ENCODE measurements at places on chromosomes 1 and 21. TPM values are rescaled to one million over a fixed set of nuclear protein-coding genes. Genes with fewer than 3 reads are reported as not detected.

- DNase-seq, result no peak
Observed at GRCh38 chr21:36479415-36480402, at the start of gene CLDN14. TSS of gene CLDN14 (minus strand) at chr21:36480122. CDS start at chr21:36461695, 18,427 bp downstream.

- no peak for DNase-seq
Observed at GRCh38 chr1:213641312-213641711, 346.5 kb upstream of the PROX1 start.

- peak; percentile 48 for DNase-seq
Observed at GRCh38 chr1:202807451-202807925, 733 bp downstream of the KDM5B start.

DNA sequence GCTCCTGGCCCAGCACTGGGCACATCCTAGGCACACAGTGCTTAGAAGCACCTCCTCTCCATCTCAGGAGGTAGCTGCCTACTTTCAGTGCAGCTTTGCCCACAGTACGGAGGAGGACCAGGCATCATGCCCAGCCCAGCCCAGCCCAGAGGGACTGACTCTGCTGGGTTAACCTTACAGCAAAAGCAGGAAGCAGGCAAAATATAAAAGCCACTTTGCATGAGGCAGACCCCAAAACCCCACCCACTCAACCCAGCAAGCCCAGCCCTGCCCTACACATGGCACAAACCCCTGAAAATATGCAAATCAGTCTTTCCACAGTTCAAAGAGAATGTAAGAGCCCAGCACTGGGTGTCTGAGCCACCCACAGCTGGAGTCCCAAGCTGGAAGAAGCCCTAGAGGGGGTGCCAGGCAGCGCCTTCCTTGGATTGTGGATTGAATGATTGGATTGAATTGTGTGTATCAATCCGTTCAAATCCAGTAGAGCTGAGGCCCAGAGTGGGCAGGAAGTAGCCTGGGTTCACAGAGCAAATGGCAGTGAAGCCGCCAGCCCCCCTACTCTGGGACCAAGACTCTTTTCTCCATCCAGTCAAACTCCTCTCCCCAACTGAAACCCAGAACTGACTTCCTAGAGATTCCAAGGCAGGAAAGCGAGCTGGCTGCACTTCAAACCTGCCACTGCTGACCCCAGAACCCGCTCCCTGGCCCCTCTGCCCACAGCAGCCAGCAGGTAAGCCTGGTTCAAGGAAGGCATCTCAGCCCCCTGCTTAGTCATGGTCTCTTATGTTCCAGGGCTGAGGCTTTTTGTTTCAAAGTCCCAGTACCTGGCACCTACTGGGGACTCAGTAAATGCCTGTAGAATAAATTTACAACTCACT lies 117.7 kb downstream of the LACTBL1 start:
- DNase-seq, result no peak

DNA sequence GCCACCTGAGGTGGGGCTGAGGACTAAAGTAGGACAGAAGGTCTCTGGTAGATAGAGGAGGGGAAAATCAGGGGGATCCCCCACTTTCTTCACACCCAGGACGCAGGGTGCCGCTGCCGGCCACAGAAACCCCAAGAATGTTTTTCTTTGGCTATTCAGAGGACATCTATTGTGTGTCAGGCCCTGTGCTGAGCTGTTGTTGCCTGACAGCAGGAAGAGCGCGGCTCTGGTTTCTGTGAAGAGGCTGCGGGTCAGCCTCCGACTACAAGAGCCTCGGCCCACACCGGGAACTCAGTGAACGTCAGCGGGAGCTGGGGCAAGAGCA lies 407 bp upstream of the PIGV start:
- no peak for DNase-seq

GRCh38 chr1:180119837-180120236 lies 34.8 kb upstream of the QSOX1 start:
- DNase-seq, result no peak

- DNase-seq, result no peak
Observed at GRCh38 chr1:172086137-172086536, 244.8 kb downstream of the DNM3 start.

GRCh38 chr1:91844862-91845528 lies 41.0 kb downstream of the TGFBR3 start:
- DNase-seq, result no peak

GRCh38 chr21:29064850-29065481 lies 8.5 kb downstream of the CCT8 start:
- no peak for DNase-seq

GRCh38 chr1:156124557-156125483 lies 10.3 kb downstream of the LMNA start:
- DNase-seq, result peak; percentile 74

DNA sequence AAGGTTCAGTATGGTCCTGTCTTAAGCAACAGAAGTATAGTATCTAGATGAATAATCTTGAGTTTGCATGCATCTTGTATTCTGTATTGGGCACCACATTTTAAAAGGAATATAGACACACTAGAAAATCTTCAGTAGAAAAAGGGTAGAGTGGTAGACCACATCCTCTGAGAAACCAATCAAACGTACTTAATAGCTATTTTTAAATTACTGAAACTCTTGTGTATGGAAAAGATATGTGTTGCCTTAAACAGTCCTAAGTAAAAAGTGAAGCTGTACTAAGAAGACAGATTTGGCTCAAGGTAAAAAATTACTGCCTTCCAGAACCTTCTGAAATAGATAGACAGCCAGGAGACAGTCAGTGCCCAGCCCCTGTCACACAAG lies 3.1 kb downstream of the CTXND2 start:
- DNase-seq, result no peak

- DNase-seq, result peak; percentile 76
Observed at GRCh38 chr1:23619299-23620188, 60.2 kb upstream of the ID3 start.

GRCh38 chr1:84255582-84255981 lies 45.9 kb upstream of the SAMD13 start:
- DNase-seq, result no peak

DNA sequence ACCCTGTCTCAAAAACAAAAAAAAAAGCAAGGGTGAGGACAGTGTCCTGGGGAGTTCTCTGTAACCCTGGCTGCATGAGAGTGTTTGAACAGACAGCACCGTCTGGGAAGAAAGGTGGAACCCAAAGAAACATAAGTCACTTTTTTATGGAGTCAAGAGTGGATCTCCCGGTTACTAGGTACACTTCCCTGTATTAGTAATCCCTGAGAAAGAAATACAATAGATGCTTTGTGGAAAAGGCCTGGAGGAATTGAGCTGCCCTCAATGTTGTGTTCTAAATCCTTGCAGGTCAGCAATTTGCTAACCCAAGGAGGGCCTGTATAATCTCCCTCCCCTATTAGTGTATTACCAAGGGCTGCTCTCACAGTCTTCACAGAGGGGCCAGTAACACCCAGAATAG lies 16.6 kb downstream of the DEGS1 start:
- no peak for DNase-seq

- DNase-seq, result no peak
Observed at GRCh38 chr1:239274242-239274830, 112.0 kb upstream of the CHRM3 start.

GRCh38 chr1:200090252-200091159 lies 63.0 kb downstream of the NR5A2 start:
- no peak for DNase-seq

DNA sequence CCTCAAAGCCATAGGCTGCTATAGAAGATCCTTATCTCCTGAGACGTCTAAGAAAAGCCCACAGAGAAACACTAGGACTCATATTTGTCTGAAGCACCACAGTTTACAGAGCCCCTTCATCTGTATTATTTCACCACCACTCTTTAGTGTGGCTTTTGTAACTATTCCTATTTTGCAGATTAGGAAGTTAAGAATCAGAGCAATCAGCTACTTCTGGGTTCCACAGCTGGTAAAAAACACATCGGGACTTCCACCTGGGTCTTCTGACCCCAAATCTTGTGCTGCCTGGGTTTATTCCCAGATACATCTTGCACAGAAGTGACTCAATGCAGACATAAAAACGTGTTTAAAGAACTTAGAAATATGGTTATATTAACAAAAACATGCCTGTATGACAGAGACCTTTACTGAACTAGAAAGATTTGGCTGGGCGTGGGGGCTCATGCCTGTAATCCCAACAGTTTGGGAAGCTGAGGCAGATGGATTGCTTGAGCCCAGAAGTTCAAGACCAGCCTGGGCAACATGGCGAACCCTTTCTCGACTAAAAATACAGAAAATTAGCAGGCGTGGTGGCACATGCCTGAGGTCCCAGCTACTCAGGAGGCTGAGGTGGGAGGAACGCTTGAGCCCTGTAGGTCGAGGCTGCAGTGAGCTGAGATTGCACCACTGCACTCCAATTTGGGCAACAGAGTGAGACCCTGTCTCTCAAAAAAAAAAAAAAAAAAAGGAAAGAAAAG lies 40.9 kb downstream of the ELK4 start:
- no peak for DNase-seq

- no peak for DNase-seq
Observed at GRCh38 chr1:91523482-91523881, 22.8 kb downstream of the CDC7 start.

- DNase-seq, result no peak
Observed at GRCh38 chr1:71464016-71464415, 383.2 kb upstream of the ZRANB2 start.

GRCh38 chr1:1217621-1218523 lies 3.9 kb upstream of the TNFRSF4 start:
- no peak for DNase-seq

GRCh38 chr1:114021665-114022099 lies 42.4 kb downstream of the OLFML3 start:
- DNase-seq, result no peak

OR2L3 gene
- total RNA-seq, result not detected

LRRC8D gene
- 36.6 TPM for total RNA-seq

NBPF15 gene
- 20.1 TPM for total RNA-seq

FAM3B gene
- total RNA-seq, result 1.2 TPM

PLA2G2E gene
- total RNA-seq, result not detected

PLPPR5 gene
- not detected for total RNA-seq

FBXO2 gene
- total RNA-seq, result 0.55 TPM

B3GALT2 gene
- 0.50 TPM for total RNA-seq

SFN gene
- total RNA-seq, result 348 TPM

AMY1B gene
- total RNA-seq, result not detected

APCS gene
- not detected for total RNA-seq

FPGT gene
- 19.8 TPM for total RNA-seq
